ENCODE measurements at places on chromosomes 13 and 19.

GRCh38 chr19:39098365-39099269 is 14.4 kb downstream of the ACP7 start:
- DNase-seq: no peak

GRCh38 chr19:49879243-49879963 is 1.9 kb downstream of the TBC1D17 start:
- no peak for DNase-seq

GRCh38 chr19:28948566-28948965 is 264.4 kb downstream of the UQCRFS1 start:
- DNase-seq: no peak

DNA sequence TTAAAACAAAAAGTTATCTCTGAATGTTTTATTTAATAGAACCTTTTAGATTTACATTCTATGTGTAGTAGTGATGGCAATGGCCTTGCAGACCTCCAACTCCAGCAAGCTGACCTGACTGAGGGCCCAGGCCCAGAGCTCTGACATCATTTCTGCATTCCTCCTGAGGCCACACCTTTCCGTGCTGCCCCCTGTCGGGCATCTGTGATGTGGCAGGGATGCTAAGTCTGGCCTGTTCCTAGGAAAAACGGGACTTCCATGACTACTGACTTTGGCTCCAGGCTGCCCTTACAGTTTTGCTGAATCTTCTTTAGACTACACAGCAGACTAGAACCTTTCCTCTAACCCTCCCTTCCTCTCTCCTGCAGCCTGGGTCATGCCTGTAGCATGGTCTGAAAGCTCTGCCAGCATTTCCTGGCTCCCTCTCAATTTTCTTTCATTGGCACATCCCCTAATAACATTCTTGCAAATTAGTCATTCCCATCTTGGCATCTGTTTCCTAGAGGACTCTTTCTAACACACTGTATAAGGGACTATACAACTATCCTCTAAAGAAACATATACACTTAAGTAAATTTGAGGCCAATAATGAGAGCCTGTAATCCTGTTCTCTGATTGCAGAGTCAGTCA is 249.1 kb downstream of the GPC5 start:
- no peak for DNase-seq
